ENCODE measurements at places on chromosomes 13 and 19.
A peak's percentile ranks its signal among the peaks of the same experiment; 100 is the strongest.

DNA sequence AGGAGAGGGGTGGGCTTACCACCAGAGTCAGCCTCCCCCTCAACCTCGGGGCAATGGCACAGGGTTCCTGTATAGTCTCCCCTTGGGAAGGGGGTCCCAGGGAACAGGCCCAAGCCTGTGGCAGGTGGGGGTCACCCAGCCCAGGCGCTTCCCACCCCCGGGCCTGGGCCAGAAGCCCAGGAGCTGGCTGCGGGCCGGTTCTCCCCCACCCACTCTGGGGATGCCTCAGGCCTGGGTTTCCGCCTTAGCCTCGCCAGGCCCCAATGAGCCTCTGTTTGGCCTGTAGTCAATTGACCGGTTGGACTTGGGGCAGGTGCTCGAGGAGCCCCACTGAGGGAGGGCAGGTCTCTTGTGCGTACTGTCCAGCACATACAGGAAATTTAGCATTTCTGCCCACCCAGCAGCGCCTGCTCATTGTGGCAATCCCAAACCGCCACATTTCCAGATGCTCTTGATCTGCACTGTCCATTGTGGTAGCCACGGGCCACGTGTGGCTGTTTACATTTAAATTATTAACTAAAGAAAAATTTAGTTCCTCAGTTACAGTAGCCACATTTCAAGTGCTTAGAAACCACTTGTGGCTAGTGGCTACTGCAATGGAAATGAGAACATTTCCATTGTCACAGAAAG, 9.9 kb downstream of the LYL1 start:
- DNase-seq: no peak

- peak; percentile 50 for DNase-seq
Observed at GRCh38 chr13:102569488-102569887, 27.3 kb upstream of the TPP2 start.

- no peak for DNase-seq
Observed at GRCh38 chr19:30719189-30719998, 347.2 kb downstream of the ZNF536 start.

GRCh38 chr13:91657283-91657682, 258.9 kb downstream of the GPC5 start:
- DNase-seq: no peak

DNA sequence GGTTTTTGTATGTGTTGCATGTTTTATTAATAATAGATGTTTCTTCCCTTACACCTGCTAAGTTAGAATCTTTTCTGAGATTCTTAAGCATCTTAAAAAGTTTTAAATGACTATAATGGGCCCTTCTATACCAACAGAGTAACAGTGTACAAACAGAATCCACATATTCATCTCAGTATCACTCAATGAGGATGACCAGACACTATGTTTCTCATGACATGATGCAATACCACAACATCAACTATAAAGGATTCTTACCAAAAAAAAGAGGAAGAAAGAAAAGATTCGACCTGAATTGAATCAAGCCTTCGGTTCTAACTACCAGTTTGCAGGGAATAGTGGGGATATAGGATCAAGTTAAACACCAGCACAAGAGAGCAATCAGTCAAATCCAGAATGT, 56.5 kb downstream of the INTS6 start:
- DNase-seq: peak; percentile 8

All from GM04503 (cell line).